Kidney glomerular epithelial cell (primary cell): ENCODE measurements at places on chromosomes 13 and 19.

GRCh38 chr19:55353803-55354697 is 469 bp downstream of the COX6B2 start:
- DNase-seq: peak; percentile 27

DNA sequence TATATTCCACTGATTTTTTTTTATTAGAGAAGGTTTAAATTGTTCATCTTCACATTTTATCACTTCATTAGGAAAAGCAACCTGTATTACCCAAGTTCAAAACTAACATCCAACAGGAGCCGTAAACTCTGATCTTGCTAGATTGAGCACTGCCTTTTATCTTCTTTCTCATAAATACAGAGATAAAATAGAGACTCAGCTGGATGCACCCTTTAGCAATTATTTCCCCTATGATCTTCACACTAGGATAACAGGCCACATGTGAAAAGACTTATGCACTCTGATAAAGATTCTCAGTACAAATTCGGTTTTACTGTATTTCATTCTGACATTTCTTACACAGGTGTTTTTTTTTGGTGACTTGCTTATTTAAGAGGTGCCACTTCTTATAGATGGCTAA is 2438.2 kb upstream of the PCDH20 start:
- no peak for DNase-seq

DNA sequence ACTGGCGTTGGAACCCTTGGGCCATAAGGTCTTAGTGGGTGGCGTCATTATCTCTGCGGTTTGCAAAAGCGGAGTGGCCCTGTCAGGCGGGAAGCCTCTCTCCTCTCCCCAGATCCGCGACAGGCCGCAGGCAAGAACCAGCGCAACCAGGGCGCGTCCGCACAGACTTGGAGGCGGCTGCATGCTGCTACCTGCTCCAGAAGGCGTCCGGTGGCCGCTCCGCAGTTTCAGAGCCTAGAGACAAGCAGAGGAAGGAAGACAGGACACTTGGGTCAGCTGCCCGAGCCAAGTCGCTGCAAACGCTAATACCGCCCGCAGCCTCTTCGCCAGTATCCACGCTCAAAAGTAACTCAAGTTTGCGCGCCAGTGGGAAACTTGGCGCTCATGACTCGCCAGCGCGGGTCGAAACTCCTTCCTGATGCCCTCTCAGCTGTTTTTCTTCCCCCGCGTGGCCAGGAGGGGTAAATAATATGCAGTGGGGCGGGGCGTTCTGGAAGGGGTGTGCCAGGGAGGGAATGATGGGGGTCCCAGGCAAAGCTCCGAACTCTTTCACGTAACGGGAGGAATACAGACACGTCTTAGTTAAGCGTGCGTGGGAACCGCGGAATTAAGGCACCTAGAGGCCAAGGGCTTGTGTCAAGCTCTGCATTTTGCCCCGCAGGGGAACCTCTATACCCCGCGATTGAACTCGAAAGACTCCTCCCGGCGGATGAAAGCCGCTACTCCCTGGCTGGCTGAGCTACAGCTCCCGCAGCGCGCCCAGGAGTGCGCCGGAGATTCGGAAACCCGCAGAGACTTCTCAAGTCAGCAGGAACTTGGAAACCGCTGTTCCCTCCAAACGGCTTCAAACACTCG is at the start of gene EDNRB:
TSS of gene EDNRB (minus strand) at position 441 of the 855 bp plus-strand sequence. CDS start at position 183, 258 bp downstream.
- no peak for DNase-seq

GRCh38 chr19:33683881-33684537 is 62.3 kb downstream of the CHST8 start:
- DNase-seq: peak; percentile 48
